ENCODE measurements at places on chromosomes 4 and X.

GRCh38 chrX:70774223-70774622 is 134.3 kb downstream of the TEX11 start:
- no peak for DNase-seq

GRCh38 chr4:10087152-10087791 is 29.3 kb downstream of the WDR1 start:
- DNase-seq: no peak

DNA sequence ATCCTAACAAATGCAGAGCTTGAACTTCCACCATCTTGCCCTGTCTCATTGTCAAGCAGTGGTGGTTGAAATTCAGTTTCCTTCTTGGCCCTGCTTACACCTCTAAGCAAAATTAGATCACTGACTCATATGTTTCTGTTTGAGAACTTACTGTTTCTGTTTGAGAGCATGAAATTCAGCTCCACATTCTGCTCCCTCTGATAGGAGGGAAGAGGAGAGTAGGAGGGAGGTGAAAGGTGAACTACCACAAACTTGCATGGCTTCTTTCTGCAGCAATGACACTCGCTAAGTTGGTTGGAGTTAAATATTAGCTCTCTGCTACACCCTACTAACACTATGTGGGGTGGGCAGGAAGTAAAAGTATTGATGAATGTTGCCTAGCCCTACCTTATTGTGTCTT is 117.8 kb upstream of the EDA2R start:
- no peak for DNase-seq

- no peak for DNase-seq
Observed at GRCh38 chr4:156073976-156074375, 120.3 kb upstream of the CTSO start.

GRCh38 chrX:122188751-122189150 is 995.3 kb upstream of the GRIA3 start:
- DNase-seq: no peak

DNA sequence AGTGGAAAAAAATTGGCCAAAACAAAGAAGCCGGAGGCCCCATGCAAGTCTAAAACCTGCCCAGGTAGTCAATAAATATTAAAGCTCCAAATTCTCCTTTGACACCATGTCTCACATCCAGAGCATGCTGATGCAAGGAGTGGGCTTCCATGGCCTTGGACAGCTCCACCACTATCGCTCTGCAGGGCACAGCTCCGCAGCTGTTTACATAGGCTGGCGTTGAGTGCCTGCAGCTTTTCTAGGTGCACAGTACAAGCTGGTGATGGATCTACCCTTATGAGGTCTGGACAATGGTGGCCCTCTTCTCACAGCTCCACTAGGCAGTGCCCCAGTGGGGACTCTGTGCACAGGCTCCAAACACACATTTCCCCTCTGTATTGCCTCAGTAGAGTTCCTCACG is 84.2 kb upstream of the LANCL3 start:
- DNase-seq: no peak

- no peak for DNase-seq
Observed at GRCh38 chr4:142549248-142549647, 296.9 kb downstream of the INPP4B start.

Measured in stimulated activated CD8-positive, alpha-beta memory T cell treated with anti-CD3 and anti-CD28 coated beads, Interleukin-4, amount 100 ng/mL, for 48 hours (primary cell).